ENCODE measurements at places on chromosomes 11 and 22. TPM values are rescaled to one million over a fixed set of nuclear protein-coding genes. Genes with fewer than 3 reads are reported as not detected.

GRCh38 chr11:5818245-5818886, 9.6 kb downstream of the OR52N2 start:
- no peak for DNase-seq

- peak; percentile 96 for DNase-seq
Observed at GRCh38 chr11:72821920-72822799, 7.9 kb downstream of the ATG16L2 start.

GRCh38 chr11:62573006-62573591, 592 bp downstream of the EEF1G start:
- DNase-seq: peak; percentile 26

DNA sequence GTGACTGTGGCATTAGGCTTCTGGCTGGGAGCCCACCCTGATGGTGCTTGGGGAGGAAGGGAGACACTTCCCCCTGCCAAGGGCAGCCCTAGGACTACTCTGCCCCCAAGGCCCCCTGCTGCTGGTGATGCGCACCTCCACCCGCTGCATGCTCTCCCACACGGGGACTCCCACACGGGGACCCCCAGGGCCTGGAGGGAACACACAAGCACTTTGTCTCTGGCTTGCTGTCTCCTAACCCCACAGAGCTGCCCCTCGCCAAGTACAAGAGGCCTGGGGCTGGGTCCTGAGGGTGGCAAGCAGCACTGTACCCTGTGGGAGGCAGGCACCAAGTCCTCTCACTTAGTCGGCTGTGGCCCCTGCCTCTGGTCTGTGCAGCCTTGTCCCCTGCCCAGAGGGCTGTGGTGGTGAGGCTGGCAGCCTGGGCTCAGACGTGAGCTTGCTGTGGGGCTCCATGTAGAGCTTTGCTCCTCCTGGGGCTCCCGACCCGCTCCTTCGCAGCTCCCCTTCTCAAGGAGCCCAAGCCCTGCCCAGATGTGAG, 7.9 kb downstream of the LRRC75B start:
- no peak for DNase-seq

- no peak for DNase-seq
Observed at GRCh38 chr22:45102896-45103420, 60.8 kb upstream of the NUP50 start.

DNA sequence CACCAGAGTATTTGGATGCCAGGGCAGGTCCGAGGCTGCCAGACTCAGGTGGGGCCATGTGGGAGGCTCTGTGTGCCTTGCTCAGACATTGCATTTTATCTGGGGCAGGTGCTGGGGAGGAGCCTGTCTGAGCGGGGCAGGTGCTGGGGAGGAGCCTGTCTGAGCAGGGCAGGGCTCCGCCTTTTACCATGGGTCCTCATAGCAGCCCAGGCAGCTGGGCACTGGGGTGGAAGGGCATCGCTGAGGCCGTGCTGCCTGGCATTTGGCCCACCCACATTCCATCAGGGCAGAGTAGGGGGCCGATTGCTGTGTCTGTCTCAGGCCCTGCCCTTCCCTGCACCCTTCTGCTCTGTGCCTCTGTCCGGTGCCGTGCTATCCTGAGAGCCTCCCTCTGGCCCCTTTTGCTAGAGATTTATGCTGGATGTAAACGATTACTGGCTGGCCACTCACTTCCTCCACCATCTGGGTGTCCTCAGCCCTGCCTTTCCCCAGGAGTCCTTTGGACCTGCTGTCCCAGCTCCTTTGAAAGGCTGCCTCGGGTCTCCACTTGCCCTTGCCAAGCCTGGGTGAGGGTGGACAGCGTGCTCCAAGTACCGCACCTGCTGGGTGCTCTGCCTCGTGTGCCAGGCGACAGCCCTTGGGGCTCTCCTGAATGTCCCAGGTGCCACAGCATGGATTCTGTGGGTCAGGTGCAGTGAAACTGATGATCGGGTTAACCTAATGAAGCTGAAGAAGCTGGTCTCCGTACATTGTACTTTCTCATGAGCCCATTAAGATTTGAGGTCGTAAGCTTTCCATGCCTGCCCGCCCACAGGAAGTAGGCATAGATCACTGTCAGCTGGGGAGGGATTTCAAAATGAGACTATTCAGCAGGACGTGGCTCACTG, 281.6 kb downstream of the TBC1D22A start:
- peak; percentile 49 for DNase-seq

- no peak for DNase-seq
Observed at GRCh38 chr22:38773363-38773946, 17.7 kb upstream of the SUN2 start.

DNA sequence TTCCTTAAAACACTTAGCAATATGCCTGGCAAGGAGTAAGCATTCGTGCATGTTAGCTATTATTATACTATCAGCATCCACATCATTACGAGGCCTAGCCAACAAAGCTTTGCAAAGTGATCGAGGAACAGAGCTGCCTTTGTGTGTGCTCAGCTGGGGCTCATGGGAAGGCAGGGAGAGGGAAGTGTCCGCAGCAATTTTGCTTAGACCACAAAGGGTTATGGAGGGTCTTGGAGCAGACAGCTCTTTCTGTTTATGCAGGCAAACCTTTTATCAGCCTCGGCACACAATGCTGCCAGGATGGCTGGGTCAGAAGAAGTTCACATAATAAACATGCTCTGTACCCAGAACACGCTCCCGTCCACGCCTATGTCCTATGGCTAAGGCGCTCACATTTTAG, 10.9 kb upstream of the DKK3 start:
- no peak for DNase-seq

- no peak for DNase-seq
Observed at GRCh38 chr11:118210323-118210722, 14.5 kb downstream of the JAML start.

Gene GAL
- 691 TPM for polyA plus RNA-seq
